ENCODE measurements at places on chromosomes 13 and 19.

- peak; percentile 25 for DNase-seq
Measured at GRCh38 chr19:708154-709143, at the start of gene PALM. Gene PALM (plus strand): TSS chr19:708935. CDS start chr19:709147, 212 bp downstream.

GRCh38 chr13:50901701-50902100 lies 7.9 kb upstream of the RNASEH2B start:
- no peak for DNase-seq

GRCh38 chr13:112773601-112774447 lies 84.0 kb downstream of the ATP11A start:
- DNase-seq: no peak

DNA sequence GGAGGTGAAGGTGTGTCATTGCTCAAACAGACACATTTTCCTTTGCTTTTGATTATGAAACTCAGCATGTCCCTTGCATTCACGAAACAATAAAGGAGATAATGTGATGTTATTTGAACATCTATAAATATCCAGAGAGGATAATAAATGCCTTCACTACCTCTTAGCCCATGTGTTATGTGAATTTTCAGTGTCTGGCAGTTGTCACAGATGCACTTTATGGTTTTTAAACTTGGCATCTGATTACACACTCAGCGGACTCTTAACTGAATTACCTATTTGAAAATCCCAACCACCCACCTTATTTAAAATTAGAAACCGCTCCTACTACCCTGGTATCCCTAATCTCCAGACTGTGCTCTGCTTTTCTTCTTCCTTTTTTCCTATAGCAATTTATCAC lies 254.2 kb downstream of the COG6 start:
- DNase-seq: no peak

GRCh38 chr19:37964109-37964508 lies 57.1 kb downstream of the SIPA1L3 start:
- DNase-seq: no peak

DNA sequence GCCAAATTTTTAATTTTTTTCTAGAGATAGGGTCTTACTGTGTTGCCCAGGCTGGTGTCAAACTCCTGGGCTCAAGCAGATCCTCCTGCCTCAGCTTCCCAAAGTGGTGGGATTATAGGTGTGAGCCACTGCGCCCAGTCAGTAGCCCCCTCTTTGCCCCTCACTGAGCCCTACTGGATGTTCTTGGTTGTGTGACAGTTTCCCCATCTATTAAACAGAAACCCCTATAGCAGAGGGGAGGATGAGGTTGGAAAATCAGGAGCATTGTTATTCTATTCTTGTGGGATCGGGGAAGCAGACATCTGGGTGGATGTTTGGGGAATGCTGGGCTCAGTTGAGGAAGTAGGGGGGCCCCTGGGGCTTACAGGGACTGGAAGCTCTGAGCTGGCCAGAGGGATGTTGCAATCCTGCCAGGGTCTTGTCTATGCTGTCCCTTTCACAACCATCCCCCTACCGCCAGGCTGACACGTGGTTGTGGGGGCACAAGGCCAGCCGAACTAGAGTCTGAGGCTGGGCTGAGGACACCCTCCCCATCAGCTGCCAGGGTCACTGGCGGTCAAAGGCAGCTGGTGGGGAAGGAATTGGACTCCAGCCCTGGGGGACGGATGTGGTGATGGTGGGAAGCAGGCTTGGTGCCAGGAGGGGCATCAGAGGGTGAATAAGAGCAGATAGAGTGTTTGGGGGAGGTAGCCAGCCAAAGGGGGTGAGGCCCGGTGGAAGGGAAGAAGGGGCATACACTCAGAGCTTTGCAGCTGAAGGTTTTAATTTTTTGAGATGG lies 10.9 kb downstream of the APOC1 start:
- peak; percentile 70 for DNase-seq

- DNase-seq: no peak
Measured at GRCh38 chr13:114096031-114096485, 36.4 kb downstream of the RASA3 start.

- no peak for DNase-seq
Measured at GRCh38 chr19:24078680-24079079, 8.3 kb upstream of the ZNF254 start.

DNA sequence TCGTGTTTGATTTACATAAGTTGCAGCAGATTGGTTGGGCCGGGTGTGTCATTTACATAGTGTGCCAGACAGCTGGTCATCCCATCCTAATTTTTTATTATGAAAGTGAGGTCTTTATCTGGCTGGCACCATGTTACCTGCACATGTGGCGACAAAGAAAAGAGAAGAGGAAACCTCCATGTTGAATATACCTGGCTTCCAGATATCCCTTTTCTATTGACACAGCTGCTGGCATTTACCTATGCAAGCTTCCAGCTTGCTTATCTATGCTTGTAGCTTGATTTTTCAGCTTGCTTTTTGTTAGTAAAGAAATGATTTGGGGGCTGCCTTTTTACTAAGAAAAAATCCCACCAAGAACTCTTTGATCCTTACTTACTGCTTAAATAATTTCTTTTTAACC lies 681.3 kb upstream of the SLITRK1 start:
- DNase-seq: no peak

GRCh38 chr13:93325303-93326233 lies 99.0 kb downstream of the GPC6 start:
- no peak for DNase-seq
